Esophagus squamous epithelium (tissue), 5 donors: ENCODE measurements at places on chromosomes 5 and 9.

GRCh38 chr9:127751269-127752054, 16.4 kb upstream of the TOR2A start:
- DNase-seq, result no peak

DNA sequence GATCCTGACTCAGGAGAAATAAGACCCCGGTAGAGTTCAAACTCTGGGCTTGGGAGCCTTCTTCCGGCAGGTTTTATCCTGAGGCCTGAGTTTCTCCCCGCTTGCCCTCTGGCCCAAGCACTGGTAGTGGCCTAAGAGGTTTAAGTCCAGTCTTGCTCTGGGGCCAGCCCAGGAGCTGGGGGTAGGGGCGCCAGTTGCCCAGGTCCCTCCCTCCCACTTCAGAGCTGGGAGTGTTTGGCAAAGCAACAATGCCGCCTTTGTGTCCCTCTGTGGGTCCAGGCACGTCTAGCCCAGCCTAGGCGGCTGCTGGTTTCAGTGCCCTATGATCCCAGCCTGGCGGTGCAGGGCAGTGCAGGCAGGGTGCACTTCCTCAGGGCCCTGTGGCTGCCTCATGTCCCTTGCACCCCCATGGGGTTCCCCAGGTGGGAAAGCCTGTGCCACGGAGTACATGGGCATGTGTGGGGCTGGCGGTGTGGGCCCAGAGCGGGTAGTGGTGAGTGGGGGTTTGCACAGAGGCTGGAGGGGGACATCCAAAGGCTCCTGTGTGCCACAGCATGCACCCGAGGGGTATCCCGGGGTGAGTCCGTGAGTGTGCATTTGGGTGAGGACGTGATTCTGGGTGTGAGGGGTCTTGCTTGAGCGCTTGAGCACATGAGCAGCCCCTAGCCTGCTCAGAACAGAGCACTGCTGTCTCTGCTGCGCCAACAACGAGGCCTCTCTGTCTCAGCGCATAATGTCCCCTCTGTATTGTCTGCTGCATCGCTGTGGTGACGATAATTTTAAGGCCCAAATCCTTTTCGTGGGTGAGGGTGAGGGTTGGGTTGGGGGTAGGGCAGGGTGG, 61.7 kb upstream of the PSD2 start:
- no peak for DNase-seq

DNA sequence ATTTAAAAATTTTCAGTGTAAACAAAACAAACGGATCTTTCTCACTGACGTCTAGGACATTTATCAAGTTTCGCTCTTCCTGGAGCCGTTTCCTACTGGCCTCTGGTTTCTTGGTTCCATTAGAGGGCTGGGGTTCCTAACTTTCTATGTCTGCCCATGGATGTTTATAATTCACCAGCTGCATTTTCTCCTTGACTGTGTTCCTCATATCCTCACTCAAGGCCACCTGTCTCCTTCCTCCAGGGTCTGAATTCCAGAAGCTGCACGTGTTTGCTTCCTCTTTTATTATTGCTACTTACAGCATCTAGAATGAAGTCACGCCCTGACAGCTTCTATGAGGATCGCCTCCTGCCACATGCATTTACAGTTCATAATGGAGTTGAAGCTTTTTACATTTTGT, 74.1 kb upstream of the BASP1 start:
- no peak for DNase-seq

DNA sequence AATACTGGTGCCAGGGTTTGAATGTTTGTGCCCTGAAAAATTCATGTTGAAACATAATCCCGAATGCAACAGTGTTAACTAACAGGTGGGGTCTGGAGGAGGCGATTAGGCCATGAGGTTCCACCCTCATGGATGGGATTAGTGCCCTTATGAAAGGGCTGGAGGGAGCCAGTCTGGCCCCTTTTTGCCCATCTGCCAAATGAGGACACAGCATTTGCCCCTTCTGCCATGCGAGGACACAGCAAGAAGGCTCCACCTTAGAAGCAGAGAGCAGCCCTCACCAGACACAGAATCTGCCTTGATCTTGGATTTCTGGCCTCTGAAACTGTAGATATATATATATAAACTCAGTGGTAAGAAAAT, 32.6 kb upstream of the RNF130 start:
- no peak for DNase-seq

DNA sequence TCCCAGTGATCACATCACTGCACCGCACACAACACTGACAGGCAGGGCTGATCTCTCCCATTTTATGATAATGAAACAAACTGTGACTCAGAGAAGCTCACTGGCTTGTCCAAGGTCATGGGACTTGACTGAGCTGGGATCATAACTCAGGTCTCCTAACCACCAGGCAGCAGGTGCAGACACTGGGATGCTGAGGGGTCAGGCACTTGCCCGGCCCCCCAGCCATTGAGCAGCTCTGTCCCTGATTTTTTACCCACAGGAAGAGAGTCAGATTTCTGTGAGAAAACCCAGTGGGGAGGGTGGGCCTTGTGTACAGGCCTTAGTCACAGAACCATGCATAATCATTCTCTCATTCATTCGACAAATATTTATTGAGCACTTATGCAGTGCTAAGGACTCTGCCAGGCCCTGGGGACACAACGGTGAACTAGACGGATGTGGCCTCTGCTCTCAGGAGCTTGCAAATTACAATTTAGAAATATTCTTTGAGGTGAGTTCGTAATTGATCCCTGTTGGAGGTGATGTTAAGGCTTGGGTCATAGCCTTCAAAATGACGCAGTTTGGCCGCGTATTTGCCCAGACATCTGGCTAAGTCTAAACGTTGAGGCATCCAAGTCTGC, 54.5 kb upstream of the TGFBR1 start:
- no peak for DNase-seq

DNA sequence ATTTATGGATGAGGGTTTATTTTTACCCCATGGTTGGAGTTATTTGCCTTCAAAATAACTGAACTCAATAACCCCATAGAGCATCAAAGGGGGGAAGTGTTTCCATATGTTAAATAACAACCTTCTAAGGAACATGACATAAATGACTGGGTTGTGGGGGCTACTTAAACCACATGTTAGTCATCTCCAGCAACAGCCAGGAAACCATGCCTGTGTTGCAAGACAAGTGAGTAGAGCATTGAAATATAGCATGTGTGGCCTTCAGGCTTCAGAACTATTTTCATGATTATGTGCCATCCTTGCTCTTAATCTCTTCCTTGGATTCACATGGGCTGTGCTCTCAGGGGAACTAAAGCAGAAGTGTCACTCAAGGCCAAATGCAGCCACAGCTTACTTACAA, 431.2 kb downstream of the AGTPBP1 start:
- DNase-seq, result no peak

- no peak for DNase-seq
Observed at GRCh38 chr9:72254901-72255545, 105.8 kb downstream of the GDA start.

- no peak for DNase-seq
Observed at GRCh38 chr9:90906316-90907055, 104.9 kb downstream of the SYK start.

- DNase-seq, result no peak
Observed at GRCh38 chr9:76456202-76456926, 2.6 kb upstream of the GCNT1 start.

- DNase-seq, result no peak
Observed at GRCh38 chr9:130336027-130336610, 70.6 kb downstream of the HMCN2 start.

GRCh38 chr9:138053996-138054752, 176.6 kb downstream of the CACNA1B start:
- no peak for DNase-seq

GRCh38 chr9:38345851-38346755, 46.4 kb upstream of the ALDH1B1 start:
- no peak for DNase-seq

- DNase-seq, result no peak
Observed at GRCh38 chr9:107336718-107337360, 53.8 kb downstream of the RAD23B start.

DNA sequence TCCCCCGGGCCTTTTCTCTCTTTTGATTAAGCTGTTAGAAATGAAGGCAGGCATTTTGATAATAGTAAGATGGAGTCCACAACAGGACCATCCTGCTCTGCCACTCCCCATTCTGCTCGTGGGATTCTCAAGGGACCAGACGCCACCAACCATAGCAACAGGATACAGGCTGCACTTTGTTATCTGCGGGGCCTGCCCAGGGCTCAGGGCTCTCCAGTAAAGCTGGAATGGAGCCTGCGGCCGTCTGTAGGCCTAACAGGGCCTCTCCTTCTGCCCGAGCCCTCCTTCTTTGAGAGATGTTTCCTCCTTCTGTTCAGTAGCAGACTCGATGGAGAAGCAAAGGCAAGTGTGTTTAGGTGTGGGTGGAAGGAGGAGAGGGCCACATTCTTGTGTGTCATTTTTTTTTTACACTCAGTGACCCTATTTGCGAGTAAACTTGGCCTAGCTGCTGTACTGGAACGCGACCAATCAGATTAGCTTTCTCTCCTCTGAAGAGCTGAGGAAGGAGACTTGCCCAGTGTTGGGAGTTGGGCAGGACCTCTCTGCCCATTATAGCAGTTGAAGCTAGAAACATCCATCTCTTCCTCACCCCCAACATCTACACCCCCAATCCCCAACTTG, 8.9 kb upstream of the EPB41L4B start:
- DNase-seq, result no peak

- DNase-seq, result no peak
Observed at GRCh38 chr5:93100428-93100827, 480.6 kb downstream of the NR2F1-AS1 start.

GRCh38 chr5:54725391-54726280, 208.1 kb downstream of the SNX18 start:
- DNase-seq, result no peak

- DNase-seq, result no peak
Observed at GRCh38 chr5:566636-567309, 42.5 kb upstream of the SLC9A3 start.

DNA sequence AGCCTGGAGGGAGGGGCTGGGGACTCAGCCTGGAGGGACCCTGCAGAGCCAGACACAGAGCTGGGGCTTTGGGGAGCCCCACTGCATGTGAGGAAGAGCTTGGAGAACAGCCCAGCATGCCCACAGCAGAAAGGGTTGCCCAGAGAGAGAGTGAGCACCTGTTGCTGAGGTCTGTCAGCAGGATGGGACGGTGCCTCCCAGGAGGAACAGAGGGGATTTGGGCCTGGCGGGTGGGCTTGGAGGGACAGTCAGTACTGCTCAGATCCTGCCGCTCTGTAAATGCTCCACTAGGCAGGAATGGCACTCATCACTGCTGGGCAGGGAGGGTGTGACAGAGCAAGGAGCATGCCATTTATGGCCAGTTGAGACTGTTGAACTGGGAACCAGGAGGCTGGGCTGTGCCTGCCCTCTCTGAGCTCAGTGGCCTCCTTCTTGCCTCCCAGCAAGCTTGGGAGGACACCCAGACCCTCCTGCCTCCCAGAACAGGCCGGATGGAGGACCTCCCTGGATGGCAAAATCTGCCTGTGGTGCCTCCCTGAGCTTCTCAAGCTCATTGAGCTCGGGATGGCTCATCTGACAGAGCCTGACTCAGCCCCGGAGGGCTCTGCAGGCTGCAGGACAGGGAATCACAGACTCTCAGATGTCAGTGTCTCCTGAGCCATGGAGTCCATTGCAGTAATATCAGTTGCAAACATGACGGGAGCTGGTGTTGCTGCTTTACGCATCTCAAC, 786 bp upstream of the HRCT1 start:
- no peak for DNase-seq

DNA sequence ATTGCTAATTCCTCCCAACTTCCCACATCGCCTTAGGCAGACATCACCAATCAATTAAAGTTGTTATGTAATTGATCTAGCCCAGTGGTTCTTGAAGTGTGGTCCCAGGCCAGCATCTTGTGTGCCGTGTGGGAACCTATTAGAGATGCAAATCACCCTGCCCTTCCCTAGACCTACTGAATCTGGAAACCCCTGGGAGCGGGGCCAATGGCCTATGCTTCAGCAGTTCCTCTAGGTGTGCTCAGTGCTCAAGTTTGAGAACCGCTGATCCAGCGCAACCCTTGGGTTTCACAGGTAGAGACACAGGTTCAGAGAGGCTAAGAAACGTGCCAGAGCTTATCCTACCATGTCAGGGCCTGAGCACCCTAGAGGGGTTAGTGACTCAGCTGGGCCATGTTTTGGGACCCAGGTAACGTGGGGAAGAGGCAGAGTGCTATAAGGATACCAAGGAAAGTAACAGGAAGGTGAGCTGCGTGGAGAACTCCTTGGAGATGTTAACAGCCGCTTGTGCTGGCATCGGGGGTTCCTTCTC, 4.4 kb downstream of the SLC34A1 start:
- no peak for DNase-seq

DNA sequence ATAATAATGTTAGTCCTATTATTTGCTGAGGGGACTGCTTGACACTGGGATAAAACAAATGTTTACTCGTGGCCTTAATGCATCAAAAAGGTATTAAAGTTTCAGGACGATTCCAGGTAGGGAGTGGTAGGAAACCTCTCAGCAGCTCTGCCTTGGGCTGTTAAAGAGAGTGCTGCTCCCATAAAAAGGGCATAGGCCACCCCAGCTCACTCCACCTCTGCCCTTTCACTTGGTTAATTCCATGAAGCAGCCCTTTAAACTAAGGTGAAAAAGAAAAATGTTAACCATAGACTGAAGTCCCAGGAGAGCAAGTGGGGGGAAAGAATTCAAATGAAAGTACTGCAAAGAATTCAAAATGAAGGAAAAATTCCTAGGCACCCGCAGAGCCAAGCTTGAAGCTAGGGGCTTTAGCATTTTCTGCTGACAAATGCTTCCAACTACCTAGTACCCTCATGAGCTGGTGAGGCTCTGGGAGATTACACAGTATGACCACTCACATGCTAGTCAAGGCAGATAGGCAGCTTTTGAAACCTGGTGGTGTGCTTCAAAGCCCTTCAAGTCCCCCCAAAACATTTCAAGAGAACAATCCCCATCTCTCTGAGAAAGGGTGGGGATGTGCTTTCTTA, 8.5 kb downstream of the KLF9 start:
- DNase-seq, result no peak

- no peak for DNase-seq
Observed at GRCh38 chr5:18466731-18467130, 832.5 kb downstream of the TAF11L14 start.

DNA sequence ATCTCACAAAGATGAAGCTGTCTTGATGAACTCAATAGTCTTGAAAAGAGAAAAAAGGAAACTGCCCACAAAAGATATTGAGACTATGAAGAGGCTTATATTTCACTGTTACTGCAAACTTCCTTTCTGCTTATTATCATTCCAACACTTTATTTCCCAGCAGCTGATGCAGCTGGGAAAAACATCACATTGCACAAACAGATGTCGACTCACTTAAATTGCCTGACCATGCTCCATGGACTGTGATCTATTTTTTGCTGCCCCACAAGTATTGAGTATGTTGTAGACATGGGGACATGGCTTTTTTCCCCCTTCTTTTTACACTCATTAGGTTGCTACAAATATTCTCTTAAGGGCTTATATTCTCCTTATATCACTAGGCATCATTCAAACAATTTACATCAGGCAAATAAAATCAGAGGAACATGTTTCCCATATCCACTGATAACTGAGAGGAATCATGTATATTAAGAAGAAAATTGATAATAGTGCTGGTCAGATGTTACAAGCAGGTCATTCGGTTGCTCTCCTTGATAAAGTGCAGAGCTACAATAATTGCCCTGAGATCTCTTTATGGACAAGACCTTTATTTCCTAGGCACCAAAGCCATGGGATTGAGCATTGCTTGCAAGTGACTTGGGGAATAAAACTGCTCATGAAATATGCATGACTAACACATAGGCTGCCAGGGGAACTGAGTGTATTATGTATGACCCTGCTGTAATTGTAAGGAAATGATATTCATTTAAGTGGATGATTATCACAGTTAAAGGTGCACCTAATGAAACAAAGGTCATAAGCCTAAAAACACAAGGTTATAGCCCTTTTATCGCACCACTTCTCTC, 509.9 kb downstream of the ZNF608 start:
- no peak for DNase-seq
